ENCODE measurements at places on chromosomes 4 and X. TPM values are rescaled to one million over a fixed set of nuclear protein-coding genes. Genes with fewer than 3 reads are reported as not detected.

TMEM187 gene
- total RNA-seq: 8.5 TPM

MAPK10 gene
- 8.8 TPM for total RNA-seq

SMIM10 gene
- total RNA-seq: 7.3 TPM

CTAG1B gene
- total RNA-seq: not detected

HPGDS gene
- total RNA-seq: not detected

FAM53A gene
- 0.72 TPM for total RNA-seq
